ENCODE measurements at places on chromosomes 12 and 14.

DNA sequence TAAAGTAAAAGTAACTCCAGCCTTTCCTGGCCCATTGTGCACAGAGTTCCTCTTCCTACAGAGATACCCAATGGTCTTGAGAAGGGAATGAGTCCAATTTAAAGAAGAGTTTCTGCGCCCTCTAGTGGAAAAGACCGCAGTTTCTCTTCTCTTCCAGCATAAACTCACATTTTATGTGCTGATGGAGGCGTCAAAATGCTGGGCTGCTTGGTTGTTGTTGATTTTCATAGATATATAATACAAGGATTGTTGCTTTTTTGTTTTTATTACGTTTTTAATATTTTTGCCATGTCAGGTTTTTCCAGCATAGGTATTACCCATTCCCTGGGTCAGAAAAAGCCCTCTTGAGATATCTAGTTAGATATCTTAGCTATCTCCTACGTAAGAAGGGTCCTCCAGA, 356.9 kb upstream of the STXBP6 start:
- DNase-seq, result no peak

DNA sequence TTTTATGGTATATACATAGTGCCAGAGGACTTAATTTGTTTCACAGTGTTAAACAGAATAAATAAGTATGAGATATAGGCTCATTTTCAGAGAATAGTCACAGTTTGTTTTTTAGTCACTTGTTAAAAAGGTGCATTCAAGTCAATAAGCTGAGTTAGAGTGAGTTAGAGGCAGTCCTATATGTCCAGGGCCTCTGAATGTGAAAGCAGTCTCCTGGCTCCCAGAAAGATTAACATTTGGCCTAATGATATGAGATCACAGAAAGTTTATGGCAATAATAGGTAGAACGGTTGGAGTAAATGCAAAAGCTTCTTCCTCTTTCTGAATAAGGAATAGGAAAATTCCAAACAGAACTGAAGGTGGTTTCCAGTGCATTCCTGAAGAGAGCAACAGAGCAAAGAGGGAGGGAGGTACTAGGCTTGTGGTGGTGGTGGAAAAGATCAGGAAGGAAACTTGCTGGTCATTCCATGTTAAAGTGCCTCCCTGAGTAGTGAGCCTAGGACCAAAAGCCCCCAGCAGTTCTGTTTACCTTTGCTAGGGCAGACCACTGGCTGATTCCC, 54.4 kb downstream of the SLC38A4 start:
- no peak for DNase-seq

GRCh38 chr12:79119796-79120195, 255.2 kb downstream of the SYT1 start:
- no peak for DNase-seq

GRCh38 chr12:104490850-104491249, 34.1 kb downstream of the CHST11 start:
- DNase-seq, result no peak

GRCh38 chr14:51095854-51096823, 1.2 kb upstream of the TRIM9 start:
- DNase-seq, result no peak

GRCh38 chr12:72390146-72390545, 118.0 kb downstream of the TRHDE start:
- no peak for DNase-seq

DNA sequence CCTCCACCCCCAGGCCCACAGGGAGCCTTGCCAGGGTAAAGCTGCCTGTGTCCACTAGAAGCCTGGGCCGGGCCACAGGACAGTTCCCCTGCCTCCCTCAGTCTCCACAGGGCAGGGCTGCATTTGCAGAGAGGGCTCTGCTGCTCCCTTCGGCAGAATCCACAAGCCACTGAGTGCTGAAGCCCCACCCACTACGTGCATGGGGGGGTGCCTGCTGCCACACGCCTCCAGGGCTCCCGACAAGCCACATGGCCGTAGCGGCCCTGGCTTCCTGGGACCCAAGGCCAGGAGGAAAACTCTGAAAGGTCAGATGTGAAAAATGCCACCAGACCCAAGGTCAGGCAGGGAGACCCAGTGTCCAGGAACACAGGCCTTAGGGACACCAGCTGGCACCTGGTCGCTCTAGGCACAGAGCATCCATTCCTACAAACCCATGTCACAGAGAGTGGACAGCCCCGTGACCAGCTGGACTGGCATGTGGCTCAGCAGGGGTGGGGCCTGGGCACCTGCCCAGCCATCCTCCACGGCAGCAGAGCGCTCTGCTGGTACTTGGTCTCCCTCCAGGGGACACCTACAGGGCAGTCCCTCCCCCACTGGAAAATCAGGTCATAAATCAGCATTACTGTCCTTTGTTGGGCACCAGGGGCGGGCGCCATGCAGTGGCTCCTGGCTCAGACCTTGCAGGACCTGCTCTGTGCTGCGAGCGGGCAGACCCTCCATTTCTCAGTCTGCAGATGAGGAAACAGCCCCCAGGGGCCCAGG, 42.9 kb downstream of the CCDC85C start:
- DNase-seq, result no peak

- DNase-seq, result peak; percentile 63
Measured at GRCh38 chr12:6367065-6367968, 8.0 kb downstream of the SCNN1A start.

DNA sequence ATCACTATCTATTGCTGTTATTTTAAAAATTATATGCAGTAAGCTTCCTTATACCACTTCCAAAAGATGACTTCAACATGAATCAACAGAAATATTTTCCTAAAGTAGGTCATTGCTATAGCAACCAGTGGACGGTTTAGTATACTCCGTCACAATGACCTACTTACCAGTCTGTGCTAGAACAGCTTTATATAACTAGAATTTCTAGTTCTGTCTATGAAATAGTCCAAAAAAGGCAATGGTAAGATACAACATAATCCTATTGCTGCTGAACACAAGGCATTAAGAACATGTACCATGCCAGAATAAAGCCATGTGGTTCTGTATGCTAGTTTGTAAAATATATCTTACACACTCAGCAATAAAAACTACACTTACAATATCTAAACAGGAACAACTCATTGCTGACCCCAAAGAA, 40.7 kb upstream of the MTERF2 start:
- DNase-seq, result peak; percentile 88

GRCh38 chr12:22971701-22972191, 346.8 kb downstream of the ETNK1 start:
- no peak for DNase-seq

GRCh38 chr12:89073659-89074058, 278.6 kb downstream of the DUSP6 start:
- DNase-seq, result no peak

- no peak for DNase-seq
Measured at GRCh38 chr12:120342175-120343038, 14.8 kb upstream of the PLA2G1B start.

GRCh38 chr12:4819654-4820053, 90.1 kb upstream of the KCNA1 start:
- no peak for DNase-seq

DNA sequence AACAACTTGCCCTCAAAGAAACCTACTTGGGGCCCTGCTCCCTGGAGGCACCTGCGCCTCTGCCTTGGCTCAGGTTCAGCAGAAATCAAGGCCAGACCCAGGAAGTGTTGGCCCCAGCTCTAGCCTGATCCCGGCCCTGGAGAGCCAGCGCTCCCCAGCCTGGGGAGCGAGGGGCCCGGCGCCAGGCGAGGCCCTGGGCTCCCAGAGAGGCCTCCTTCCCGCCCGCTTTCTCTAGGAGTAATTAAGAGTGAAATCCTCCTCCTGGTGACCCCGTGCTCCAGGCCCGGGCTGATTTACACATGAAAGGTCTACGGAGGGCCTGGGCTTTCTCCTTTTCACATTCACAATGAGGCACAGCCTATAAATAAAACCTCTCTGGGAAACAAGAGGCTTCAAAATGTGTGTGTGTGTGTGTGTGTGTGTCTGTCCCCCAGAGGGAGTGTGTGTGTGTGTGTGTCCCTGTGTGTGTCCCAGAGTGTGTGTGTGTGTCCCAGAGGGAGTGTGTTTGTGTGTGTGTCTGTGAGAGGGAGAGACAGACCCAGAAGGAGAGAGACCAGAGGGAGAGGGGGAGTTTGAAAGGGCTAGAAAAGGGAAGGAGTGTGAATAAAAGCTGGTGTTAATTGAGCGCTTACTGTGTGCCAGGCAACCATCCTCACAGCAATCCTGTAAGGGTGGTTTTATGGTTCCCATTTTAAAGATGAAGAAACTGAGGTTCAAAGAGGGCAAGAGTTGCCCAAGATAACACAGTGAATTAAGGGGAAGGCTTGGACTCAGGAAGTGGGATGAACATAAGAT, 23.8 kb upstream of the COX6A1 start:
- DNase-seq, result no peak

DNA sequence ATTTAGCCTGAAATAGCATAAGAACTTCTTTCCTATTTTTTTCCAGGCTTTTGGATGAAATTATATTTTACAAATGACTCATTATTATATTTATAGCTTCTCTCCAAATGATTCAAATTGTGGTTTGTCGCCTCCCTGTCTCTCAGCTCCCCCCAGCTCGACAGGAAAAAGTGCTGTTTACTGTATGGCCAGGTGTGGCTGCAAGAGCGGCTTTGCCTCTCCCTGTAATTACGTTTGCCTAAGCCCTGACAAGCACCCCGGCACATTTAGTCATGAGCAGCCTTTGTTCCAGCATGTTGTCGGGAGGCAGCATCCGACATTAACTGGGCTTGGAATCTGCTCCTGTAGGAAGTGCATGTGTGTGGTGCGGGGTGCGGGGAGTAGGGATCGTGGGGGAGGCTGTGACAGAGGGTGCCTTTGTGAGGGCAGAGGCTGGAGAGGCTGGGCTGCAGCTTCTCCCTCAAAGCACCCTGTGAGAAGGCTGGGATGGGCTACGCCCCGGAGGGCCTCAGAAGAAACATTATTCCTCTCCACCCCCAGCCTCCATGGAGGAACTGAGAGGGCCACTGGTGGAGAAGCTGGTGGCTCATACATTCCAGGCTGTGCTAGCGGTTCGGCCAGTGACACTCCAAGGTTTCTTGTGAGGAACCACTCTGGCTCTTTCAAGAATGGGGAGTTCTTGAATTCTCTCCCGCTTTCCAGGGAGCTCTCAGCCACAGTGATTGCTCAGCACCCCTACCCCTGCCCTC, 42.1 kb upstream of the CTDSP2 start:
- peak; percentile 28 for DNase-seq

GRCh38 chr12:116662612-116663144, 75.2 kb downstream of the SPRING1 start:
- no peak for DNase-seq

DNA sequence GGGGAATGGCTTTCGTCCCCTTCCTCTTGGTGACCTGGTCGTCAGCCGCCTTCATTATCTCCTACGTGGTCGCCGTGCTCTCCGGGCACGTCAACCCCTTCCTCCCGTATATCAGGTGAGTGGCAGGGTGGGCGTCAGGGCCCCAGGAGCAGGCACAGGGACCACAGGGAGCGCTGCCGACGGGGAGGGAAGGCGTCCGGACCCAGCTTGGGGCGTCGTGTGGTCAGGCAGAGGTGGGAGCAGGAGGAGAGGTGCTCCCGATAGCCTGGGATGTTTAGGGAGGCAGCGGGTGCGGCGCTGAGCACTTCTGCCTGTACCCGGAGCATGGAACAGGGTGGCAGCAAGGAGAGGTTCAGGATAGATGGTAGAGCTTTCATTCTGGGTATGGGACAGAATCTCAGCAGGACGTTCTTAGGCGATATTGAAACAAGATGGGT, 444 bp downstream of the DRAM1 start:
- no peak for DNase-seq

GRCh38 chr12:49297695-49298060, 2.7 kb downstream of the PRPH start:
- no peak for DNase-seq

DNA sequence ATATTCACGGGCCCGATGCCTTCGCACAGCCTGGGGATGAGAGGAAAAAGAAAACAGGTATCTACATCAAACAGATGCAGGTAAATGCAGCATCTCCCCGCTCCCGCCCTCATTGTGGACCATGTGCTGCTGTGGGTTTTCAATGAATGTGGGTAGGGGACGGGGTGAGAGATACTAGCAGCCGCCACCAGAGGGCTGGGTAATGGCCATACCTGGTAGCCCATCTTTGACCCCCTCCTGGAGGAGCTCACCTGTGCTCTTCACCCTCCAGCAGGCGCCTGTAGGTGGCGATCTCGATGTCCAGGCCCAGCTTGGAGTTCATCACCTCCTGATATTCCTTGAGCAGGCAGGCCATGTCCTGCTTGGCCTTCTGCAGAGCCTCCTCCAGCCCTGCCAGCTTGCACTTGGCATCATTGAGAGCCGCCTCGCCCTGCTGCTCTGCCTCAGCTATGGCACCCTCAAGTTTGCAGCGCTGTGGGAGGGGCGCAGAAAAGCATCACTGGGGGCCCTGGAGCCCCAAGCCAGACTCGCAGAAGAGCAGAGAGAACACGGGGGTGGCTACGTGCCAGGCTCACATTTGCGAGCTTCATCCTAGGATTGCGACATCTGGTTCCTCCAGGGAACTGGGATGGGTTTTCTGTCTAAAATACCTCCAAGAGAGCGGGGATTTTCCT, 10.2 kb downstream of the KRT82 start:
- DNase-seq, result no peak

GRCh38 chr14:79842270-79842669, 369.0 kb downstream of the DIO2 start:
- DNase-seq, result no peak

DNA sequence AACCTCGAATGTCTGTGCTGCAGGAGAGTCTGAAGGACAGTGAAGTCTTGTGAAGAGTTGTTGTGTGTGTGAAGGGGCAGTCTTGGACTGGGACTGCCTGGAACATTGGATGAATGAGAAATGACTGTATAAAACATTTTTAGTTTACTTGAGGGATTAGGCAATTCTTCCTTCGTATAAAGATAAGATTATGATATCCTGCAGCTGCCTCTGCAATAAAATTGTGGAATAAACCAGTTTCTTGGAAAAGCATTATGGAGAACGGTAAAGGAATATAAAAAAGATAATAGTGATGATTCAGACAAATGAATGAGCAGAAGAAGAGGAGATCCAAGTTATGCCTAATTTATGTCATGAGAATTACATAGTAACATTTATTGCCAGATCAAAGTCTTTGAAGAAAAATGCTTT, 30.9 kb upstream of the LUM start:
- no peak for DNase-seq

DNA sequence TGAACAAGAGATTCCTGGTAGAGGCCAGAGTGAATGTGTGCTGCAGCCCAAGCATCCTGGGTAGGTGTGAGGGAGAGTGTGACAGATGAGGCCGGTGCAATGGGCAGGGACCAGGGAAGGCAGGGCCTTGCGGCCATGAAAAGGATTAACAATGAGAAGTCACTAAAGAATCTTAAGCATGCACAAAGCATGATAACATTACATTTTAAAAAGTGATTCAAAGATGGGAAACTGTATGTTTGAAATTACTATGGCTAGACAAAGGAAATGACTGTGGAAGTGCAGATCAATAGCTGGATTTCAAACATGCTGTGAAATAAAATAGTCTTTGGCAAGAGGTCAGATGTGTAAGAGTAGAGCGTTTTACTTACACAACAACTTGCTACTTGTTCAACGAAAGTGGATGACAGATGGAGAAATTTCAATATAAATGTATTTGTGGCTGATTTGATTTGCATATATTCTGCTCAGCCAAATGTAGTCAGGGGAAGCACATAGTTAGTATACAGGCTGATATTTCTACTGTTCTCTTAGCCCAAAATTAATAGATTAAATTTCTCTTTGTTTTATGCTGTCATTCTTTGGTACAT, 175.5 kb downstream of the CCDC59 start:
- no peak for DNase-seq
